Astrocyte (in vitro differentiated cells and primary cell): ENCODE measurements at places on chromosomes 13 and 19.

GRCh38 chr19:46718157-46718933 lies 1.4 kb upstream of the PRKD2 start:
- no peak for DNase-seq

DNA sequence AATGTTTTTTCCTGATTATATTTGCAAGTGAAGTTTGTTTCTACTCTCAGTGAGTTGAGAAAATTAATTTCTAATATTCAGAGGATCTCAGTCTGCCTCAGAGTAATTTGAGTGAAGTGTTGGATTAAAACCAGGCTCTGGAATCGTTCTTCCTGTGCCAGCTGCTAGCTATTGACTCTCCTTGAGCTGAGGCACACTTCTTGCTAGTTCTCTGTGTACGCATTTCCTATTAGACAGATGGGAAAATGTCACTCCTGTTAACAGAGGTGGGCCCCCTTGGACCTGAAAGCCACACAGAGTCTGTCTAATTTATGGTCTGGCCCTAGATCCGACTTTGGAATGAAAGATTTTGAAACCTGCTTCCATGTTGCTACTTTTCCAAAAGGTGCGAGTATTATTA lies 107.6 kb upstream of the RNF113B start:
- no peak for DNase-seq

DNA sequence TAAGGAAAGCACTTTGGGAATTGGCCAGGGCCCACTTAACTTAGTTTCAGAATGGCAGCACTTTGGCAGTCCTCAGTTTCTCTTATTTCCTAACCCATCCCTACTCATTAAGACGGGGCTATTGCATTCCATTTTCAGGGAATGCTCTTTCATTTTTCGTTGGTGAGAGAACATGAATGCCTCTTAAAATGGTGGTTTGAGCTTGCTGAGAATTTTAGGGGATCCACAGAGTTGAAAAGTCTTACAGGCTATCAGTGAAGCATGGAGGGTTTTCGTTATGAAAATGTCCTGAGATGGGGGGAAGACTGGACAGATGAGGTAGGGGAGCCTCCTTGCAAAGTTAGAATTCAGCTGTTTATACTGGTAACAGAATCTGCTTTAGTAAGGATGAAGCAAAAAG lies 71.4 kb downstream of the LRCH1 start:
- no peak for DNase-seq

- DNase-seq, result no peak
Observed at GRCh38 chr13:30991922-30992321, 59.5 kb downstream of the TEX26 start.

- no peak for DNase-seq
Observed at GRCh38 chr19:34681478-34681877, 4.0 kb downstream of the ZNF302 start.

DNA sequence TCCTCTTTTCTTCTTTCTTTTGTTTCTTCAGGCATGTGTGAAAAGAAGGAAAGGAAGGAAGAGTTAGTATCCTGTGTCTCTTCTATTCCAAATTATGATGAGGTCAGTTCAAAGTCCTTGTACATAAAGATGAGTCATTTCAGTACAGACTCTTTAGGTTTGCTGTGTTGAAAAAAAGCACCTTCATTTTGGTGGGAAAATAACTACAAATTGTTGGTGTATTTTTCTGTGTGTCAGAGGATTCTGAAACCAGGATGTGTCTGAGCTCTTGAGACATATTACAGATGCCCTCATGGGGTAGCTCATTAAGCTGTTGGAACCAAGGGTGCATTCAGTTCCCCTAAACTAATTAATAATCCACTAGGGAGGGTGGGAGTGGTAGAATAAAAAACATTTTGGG lies 5.8 kb upstream of the HSPH1 start:
- DNase-seq, result no peak

GRCh38 chr19:12757544-12758274 lies 6.1 kb downstream of the BEST2 start:
- peak; percentile 34 for DNase-seq
